LoVo (cell line): ENCODE measurements at places on chromosomes 5 and 9.

DNA sequence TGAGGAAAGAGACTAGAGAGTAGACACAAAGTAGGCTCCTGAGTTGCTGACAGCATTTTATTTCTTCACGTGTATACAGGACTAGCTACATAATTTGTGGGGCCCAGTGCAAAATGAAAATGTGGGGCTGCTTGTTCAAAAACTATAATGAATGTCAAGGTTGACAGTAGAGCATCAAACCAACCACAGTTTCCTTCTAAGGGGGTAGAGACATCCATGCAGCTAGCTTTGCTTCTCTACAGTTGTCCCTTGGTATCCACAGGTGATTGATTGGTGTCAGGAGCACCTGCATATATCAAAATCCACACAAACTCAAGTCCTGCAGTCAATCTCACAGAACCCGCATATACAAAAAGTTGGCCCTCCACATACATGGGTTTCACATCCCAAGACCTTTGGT, 129.6 kb downstream of the SAXO1 start:
- DNase-seq = no peak

- no peak for DNase-seq
Observed at GRCh38 chr5:141994511-141995136, 18.2 kb downstream of the GNPDA1 start.

DNA sequence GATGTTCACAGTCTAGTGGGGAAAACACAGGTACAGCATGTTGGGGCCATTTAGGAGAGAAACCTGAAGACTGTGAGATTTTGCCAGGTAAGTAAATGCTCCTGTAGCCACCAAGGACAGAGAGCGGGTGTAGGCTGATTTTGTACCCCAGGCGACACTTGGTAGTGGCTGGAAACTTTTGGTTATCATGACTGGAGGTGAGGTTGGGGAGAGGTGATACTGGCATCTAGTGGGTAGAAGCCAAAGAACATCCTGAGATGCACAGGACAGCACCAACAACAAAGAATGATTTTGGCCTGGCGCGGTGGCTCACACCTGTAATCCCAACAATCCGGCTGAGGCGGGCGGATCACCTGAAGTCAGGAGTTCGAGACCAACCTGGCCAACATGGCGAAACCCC, 38.8 kb upstream of the PWWP2A start:
- DNase-seq = no peak

GRCh38 chr9:89788434-89788833, 183.6 kb downstream of the GADD45G start:
- DNase-seq = no peak

DNA sequence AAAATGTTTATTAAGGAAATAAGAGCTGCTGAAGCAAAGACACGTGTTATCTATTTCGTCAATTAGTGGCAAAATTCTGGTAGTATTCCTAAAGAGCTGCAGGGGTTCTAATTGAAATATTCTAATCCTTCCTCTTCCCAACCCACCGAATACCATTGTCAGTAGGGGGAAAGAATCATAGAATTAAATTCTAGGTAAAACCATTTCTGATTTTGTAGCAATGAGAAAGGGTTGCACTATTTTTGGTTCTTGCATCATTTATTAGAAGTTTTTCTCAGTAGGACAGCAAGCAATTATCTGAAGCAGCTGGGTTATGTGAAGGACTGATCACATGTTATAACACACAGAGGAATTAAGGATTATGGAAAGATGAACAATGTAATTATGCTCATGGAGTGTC, 80.3 kb upstream of the SEMA6A start:
- no peak for DNase-seq

DNA sequence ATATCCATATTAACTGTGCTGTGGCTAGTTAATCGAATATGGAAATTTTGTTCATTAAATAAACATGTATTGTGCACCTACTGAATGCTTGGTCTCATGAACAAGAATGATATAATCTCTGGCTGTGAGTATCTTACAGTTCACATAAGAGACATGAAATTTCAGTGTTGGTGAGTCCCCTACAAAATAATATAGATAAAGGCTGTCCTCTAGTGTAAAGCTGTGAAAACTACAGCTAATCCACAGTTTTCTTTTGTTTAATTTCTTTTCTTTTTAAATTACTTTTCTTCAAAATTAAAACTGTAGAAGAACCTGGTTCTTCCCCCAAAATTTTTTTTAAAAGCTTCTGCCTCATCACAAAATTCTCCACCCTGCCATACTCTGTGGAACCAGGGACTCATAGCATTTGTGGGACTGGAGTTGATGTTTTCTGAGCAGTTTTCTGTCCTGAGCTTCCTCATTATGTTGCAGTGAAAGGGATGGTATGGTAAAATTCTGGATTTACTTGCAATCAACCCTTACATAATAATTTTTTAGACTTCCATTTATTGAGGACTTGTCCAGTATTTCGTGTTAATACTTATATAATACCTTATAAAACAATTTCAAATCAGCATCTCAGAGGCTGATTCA, 135.0 kb downstream of the STK32A start:
- peak; percentile 14 for DNase-seq

DNA sequence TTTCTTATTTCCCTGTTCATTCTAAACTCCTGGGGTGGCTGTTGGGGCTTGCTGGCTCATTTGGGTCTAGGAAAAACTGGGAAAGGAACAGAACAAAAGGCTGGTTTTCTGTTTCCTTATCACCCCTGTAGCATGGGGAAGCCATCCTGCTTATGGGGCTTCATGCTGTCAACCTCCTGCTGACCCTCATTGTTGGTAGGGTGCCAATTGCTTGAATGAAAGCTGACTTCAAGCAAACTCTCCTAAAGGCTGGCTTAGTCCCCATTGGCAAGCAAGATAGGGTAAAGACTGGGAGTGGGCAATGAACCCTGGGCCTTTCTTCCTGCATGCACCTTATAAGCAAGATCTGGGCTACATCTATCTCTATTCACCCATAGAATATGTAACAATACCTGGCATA, 511.6 kb downstream of the DMAC1 start:
- no peak for DNase-seq

DNA sequence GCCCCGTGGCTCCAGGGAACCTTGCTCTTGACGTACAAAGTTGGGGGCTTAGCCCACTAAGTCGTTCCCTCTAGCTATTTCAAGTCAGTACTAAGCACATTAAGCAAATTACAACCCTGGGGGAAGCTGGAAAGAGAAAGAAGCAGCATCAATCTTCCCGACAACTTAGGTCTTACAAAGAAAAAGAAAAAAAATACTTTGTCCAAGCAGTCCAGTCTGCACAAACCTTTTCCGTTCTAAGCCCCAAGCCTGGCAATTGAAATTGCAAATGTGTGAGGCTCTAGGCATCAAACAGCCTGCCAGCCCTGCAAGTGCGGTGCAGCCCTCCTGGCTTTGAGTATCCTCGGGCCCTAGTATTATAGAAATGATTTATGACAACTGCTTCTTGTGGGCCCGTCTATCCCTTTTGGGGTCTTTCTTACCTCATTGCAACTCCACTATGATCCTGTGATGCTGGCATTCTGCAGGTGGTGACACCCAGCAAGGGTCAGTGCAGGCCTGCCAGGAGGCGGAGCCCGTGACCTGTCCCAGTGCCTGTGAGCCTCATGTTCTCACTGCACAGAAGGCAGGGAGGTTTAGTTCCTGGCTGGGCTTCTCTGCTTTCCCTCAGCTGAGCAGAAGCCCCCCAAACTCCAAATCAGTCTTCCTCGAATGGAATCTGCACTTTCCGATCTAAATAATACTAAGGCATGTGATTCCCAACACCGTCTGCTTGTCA, 232.3 kb upstream of the IRX2 start:
- DNase-seq = no peak

DNA sequence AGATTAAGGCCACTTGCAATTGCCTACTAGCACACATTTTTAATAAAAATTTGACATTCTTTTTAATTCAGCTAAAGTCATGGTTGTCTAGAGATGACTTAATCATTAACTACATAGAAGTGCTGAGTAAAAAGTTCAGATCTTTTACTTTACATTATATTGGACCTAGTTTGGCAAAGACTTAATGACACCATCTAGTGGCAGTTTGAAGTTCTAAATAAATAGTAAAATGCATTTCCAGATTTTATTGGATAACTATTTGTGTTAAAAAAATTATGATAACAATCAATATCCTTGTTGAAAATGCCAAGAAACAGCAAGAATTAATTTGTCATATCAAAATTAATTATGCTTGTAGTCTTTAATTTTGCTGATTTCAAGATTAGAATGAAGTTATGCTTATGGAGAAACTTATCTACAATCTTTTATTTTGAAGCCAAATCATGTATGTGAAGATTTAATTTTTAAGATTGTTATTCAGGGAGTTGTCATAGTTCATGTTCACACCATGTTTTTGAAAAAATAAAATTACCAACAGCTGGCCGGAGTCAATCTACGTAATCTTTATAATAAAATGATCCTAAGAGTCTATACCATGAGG, 69.6 kb upstream of the PJA2 start:
- peak; percentile 51 for DNase-seq

DNA sequence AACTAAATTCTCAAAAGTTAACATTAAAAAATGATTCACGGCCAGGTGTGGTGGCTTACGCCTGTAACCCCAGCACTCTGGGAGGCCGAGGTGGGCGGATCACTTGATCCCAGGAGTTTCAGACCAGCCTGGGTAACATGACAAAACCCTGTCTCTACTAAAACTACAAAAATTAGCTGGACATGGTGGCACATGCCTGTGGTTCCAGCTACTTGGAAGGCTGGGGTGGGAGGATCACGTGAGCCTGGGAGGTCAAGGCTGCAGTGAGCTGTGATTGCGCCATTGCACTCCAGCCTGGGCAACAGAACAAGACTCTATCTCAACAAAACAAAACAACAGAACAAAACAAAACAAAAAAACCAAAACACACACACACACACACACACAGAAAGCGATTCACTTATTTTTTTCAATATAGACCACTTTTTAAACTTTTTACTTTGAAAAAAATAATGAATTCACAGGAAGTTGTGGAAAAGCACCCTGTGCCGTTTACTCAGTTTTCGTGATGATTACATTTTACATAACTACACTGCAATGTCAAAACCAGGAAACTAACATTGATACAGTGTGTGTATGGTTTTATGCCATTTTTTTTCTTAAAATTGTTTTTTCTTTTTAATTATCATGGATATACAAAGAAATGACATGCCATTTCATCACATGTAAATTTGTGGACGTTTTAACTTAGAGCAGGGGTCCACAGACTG, 73.7 kb downstream of the TENT4A start:
- DNase-seq = no peak

DNA sequence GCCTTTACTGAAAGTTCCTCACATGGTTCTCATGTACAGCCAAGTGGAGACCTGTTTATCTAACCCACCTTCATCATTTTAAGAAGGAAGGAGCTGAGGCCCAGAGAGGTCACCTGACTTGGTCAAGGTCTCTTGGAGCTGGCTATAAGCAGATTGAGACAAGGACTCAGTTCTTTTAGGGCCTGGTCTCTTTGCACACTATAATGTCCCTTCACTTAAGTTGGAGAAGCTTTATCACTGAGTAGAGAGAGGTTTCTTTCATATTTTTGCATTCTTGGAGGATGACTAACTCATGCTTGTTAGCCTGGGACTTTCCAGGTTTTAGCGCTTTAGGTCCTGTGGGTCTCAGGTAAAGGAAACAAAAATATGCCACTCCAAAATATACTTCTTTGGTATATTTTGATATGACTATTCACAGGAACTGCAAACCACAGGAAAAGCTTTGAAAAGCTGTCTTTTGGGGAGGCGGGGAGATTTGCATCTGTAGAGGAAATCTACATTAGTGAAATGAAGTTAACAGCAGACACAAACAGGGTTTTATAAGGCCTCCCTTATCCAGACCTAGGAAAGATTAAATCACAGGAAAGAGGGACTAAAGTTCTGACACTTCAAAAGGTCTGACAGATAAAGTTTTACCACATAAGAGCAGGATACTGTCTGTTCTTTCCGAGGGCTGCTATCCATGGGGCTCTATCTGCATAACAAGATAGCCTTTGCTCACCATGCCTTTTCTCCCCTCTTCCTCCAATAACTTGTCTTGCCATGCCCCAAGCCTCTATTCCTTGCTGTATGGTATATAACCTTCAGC, 95.8 kb upstream of the ANKRD55 start:
- DNase-seq = peak; percentile 46

DNA sequence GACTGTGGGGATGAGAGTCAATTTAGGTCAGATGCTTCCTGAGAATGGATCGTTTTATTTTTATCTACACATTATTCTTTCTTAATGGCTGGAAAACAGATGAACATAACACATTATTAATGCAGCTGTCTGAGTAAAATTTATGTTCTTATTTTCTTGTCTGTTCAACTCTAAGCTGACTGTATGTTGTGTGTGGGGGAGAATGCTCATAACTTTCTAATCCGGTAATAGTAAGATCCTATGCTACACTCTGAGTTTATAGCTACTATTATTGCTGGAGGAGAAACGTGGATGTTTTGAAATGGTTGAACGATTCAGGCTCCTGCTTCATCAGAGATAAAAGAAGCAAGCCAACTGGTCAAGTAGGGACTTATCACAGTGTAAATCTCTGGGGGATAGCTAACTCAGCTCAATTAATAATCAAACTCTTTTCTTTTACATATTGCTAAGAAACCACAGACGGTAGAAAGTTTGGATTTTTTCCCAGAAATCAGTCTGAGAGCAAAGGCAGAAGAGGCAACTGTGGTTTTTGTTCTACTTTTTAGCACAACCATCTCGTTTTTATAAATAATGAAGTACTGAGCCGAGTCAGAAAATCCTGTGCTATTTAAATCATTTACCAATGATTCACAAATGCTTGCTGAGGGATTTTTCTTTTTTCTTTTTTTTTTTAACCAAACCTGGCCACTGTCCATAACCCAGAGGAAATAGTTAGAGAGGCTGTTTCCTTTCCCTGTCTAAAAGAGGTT, 265.0 kb upstream of the FAM174A start:
- no peak for DNase-seq

- DNase-seq = peak; percentile 81
Observed at GRCh38 chr9:137028263-137029057, 423 bp upstream of the ABCA2 start.

DNA sequence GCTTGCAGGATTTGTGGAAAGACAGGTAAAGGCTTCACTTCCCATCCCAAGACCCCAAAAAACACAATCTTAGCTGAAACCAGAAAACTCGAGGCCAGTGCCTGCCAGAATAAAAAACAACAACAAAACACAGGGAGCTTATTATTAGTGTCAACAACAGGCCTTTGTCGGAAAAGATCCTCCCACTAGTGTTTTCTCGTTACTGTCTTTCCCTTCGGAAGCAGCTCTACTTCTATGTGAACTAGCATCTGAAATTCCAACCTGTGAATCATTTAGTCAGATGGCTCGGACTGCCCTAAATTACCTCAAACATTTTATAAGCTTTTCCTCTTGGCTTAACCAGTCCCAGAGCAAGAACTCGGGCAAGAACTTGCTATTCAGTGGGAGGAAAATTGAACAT, 122.2 kb upstream of the GNA14 start:
- no peak for DNase-seq

DNA sequence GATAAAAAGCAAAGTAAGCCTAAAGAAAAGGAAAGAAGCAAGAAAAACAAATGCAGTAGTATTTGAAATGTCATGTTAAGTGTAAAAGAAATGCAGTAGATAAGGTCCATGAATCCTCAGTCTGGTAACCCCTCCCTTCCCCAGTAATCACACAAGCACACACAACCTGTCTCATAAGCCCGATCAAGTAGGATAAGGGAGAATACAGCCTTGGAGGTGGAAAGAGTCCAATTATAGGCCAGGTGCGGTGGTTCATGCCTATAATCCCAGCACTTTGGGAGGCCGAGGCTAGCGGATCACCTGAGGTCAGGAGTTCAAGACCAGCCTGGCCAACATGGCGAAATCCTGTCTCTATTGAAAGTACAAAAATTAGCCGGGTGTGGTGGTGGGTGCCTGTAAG, 117.9 kb downstream of the GADD45G start:
- no peak for DNase-seq

- no peak for DNase-seq
Observed at GRCh38 chr9:32956606-32957005, 44.8 kb downstream of the APTX start.

GRCh38 chr5:145863003-145863402, 9.8 kb downstream of the GRXCR2 start:
- DNase-seq = no peak
